ENCODE measurements at places on chromosomes 5 and 9.

DNA sequence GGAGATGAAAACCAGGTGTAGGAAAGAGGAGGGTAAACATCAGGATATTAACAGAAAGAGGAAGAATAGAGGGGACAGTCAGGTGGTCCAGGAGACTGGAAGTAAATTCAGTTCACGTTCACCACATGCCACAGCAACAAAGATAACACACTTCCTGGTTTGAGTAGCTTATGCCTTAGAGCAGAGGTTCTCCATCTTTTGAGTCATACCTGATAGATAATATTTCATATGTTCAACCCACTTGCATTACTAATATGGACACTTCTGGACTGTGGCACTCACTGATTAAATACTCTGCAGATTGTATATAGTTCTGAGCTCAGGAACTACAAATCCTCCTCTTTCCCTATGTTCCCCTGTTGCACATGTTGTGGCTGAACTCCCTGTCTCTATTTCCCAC, 179.9 kb upstream of the NR3C1 start:
- DNase-seq: no peak

DNA sequence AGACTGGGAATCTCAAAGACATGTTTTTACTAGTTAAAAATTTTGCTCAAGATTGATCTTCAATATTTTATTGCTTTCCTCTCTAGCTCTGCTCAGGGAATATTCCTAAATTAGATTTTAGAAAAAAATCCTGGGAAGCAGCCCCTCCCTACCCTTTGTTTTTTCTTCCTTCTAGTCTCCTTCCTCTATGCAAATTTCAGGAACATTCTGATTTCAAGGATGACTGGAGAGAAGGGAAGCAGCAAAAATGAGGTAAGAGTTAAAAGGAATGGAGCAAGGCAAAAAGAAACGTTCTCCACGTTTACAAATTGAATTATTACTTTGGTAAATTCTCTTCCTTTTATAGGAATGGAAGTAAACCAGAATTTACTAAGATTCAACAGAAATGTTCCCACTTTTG, 493.4 kb upstream of the TUSC1 start:
- no peak for DNase-seq

DNA sequence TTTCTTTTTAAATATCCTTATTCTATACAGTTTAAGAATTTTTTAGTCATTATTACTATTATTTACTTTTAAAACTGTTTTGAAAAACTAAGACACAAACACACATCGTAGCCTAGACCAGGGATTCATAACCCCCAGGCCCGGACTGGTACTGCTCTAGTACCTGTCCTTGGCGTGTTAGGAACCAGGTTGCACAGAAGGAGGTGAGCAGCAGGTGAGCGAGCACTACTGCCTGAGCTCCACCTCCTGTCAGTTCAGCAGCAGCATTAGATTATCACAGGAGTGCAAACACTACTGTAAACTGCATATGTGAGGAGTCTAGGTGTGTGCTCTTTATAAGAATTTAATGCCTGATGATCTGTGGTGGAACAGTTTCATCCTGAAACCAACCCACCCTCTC, 357.0 kb downstream of the PTPRD start:
- no peak for DNase-seq

DNA sequence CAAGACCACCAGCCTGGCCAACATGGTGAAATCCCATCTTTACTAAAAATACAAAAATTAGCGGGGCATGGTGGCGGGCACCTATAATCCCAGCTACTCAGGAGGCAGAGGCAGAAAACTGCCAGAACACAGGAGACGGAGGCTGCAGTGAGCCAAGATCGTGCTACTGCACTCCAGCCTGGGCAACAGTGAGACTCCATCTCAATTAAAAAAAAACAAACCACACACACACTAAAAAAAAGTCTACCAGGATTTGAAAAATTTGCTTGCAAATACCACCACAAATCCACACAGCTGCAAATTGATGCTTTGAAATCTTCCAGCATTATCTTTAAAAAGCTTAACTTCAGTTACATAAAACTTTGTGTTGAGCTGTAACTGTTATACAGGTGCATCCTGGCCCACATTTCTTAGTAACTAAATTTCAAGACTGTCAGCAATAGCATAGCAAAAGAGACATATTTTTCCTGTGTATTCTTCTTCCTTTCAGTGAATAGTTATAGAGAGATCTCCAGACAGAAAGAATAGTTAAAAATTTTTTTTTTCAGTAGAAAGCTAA, 6.8 kb downstream of the CHD1 start:
- DNase-seq: no peak

DNA sequence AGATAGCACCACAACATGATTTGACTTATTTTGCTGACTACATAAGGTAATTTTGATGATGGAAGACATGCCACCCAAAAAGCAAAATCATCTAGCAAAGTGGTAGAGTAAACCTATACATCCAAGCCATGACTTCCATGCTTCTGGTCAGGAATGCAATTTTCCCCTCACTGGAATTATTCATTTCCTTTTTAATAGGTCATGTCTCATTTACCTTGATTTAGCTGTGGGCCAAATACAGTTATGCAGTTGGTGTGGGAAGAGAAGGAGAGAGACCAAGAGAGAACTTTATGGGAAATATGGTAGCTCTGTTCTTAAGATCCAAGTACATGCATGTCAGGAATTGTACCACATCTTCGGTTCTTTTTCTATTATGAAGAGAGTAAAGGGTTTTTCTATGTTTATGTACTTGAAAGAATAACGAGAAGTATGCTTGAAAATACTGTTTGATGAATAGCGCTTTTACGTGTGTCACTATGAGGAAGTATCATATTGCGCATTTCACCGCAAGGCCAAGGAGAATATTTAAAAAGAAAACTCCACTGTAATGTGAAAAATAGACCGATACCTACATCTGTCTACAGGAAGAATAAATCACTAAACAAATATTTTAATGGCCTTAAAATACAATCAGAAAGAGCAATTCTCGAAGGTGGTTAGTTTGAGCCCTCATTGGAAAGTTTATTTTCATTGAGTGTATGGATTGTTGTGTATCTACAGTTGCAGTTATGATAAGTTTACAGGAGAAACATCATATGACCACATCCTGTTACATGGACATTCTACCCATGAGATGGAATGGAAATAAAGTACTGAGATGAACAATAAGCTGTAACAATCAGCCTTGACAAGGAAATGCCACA, 134.0 kb downstream of the FOXD1 start:
- peak; percentile 34 for DNase-seq

DNA sequence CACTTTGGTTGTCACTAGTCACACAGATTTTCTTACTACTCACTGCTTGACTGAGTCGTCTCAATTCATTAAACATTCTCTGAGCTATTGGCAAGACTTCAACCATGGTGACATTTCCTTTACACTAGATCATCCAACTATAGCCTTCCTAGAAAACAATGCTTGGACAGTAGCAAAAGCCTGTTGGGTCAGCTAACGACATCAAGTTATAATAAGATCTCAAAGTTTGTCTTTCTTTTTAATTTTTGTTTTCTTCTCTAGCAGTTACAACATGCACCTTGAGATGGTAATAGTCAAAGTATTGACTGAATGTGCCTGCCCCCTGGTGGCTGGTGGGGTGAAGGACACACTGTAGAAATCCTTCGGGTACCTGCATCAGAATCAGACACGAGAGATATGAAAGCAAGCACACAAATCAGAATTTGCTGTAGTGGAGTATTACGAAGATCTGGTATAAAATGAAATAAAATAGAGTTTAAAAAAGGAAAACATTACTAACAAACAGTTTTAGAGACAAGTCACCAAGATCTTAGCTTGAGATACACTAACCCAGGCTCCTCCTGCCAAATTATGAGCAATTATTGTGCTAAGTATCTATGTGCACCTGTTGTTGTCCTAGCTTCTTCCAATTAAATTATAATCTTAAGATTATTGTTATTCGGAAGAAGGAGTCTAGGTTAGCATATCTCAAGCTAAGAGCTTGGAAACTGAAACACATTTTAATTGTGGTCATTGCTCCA, 81.2 kb downstream of the ARL15 start:
- peak; percentile 39 for DNase-seq

GRCh38 chr5:137073189-137073588, 425.9 kb downstream of the SPOCK1 start:
- DNase-seq: no peak

GRCh38 chr5:56755036-56755555, 60.3 kb upstream of the MAP3K1 start:
- no peak for DNase-seq

- no peak for DNase-seq
These were observed 164.9 kb downstream of the CD180 start for GRCh38 chr5:67031692-67032091.

DNA sequence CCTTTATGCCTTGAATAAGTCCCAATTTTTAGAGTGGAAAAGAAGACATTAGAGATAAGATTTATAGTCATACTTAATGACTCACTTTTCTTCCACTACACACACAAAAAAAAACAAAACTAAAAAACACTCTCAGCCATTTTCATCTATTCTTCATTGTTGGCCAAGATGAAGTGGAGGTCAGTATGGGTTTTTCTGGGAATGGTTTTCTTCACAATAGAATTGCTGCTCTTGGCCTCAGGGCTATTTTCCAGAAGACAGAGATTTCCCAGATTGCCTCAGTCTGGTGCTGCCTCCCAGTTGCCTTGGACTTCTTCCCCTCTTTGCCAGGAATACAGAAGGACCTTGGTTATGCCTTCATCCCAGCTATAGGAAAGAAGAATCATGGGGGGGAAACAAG, 463.7 kb downstream of the TMEM232 start:
- no peak for DNase-seq

DNA sequence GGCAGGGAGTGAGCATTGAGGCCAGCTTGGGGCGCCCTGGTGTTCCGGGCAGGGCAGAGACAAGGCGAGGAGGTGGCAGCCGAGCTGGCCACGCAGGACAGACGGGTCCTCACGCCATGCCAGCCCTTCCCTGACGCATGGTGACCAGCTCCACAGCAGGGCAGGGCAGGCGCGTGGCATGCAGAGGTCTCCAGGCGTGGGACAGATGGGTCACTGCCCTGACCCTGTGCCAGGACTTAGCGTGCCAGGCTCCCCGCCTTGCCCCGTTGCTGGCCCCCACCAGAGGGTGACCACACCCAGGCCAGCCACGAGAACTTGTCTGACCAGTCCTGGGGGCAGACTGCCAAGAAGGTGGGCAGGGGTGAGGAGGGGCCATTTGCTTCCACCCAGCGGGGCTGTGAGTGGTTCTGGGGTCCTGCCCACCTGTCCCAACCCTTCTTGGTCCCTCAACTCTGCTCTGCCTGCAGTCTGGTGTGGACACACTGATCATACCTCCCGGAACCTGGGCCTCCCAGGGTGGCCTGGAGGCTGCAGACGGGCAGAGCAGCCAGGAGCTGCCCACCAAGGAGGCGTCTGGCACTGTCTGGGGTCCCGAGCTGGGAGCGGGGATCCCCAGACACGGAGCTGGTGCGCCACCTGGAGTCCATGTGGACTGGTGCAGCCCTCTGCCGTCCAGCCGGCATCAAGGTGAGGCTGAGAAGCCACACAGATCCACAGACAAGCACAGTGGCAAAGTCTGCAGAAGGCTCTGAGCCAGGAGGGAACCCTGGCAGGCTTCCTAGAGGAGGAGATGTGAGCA, at the start of gene RNF224:
RNF224 (plus strand) TSS at position 449 of the 799 bp plus-strand sequence. CDS start 834 bp downstream, outside the sequence.
- DNase-seq: peak; percentile 35

DNA sequence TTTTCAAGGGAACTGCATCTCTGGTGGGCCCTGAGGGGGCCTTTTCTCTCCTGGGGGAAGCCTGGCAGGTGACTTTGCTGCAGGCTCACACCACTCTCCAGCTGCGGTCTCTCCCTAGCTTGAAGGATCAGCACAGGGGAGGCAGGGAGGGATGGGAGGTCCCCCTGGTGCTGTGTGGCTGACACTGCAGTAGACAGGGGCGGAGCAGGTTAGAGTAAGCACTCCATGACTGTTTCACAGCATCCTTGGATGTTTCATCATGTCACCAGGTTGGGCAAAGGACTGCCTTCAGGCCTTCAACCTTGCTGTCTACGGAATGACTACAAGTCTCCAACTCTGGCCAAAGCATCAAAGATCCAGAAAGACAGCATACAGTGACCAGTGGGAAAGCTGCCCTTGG, 470.7 kb downstream of the CDK5RAP2 start:
- no peak for DNase-seq

GRCh38 chr5:53170746-53171349, 61.3 kb upstream of the MOCS2 start:
- peak; percentile 42 for DNase-seq

DNA sequence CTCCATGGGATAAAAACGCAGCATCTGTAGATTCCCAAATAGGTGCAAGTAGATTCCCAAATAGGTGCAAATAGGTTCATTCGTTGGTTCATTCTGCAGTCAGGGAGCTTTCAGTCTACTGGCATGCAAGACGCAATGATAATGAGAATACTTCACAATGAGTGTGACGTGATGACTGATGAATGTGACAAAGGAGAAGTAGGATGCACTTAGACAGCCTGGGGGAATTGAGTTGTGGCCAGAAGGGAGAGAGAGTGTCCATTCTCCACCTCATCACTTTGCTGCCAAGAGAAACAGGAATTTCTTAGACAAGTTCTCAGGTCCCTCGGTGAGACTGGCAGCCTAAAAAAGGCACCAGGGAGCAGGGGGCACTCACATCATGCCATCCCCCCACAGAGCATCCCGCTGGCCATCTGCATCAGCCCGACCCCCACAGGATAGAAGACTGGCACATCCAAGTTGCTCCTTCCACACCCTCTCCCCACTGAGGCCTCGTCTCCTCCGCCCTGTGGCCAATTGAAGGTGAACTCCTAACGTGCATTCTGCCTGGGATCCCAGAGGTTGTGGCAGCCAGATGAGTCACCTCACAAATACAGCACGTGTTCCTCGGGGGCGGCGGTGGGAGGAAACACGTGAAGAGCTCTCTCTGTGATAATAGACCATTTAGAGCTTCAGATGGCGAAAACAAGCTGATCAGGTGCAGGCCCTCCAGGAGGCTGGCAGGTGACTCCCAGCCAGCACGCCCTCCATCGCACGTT, 19.9 kb upstream of the KCNIP1 start:
- no peak for DNase-seq

GRCh38 chr9:126635061-126635460, 21.3 kb downstream of the LMX1B start:
- no peak for DNase-seq

DNA sequence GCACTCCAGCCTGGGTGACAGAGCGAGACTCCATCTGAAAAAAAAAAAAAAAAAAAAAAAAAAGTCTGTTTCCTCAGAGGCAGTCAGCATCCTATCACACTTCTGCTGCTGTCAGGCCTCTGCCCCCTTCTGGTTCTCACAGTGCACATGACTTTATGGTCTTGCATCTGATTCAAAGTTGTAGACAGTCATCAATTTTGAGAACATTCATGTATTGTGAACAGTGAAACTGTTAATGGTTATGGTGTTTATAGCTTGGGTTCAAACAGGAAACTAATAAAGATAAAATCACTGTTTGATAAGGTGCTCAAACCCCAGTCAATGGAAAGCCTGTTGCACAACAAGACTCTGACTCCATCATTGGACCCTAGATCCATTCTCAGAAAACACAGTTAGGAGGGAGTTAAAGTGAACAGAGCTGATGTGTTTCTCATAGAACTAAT, 61.4 kb downstream of the FOXD1 start:
- no peak for DNase-seq
